Right lobe of liver (tissue), 6 donors: ENCODE measurements at places on chromosomes 6 and 20.

DNA sequence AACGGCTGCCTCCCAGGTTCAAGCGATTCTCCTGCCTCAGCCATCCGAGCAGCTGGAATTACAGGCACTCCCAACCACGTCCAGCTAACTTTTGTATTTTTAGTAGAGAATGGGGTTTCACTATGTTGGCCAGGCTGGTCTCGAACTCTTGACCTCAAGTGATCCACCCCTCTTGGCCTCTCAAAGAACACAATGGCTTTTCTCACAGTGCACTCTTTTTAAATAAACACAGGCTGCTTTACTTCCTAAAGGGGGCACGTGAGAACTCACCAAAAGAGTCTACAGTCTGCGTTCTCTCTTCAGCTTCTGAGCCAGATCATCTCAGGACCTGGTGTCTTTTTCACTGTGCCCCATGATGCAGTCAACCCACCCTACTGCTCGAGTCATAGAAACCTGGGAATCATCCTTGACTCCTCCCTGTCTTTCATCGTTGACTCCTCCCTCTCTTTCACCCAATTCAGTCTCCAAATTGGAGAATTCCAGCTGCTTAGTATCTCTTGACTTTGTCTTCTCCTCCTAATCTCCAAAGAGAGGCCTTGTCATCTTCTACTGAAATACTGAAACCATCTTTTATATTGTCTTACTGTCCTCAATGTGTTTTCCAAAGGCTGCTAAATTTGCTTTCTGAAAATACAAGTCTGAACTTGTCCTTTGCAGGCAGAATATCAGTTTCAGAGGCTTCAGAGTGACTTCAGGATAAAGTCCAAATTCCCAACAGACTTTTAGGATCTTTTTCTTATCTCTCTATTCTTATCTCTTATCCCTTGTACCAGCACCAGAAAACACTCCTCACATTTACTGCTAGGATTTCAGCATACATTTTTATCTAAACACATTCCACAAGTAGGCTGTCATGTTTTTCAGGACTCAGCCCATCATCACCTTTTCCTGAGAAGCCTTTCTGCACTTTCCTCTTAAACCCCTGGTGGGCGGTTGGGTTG, 323.4 kb downstream of the SYNE1 start:
- no peak for DNase-seq

DNA sequence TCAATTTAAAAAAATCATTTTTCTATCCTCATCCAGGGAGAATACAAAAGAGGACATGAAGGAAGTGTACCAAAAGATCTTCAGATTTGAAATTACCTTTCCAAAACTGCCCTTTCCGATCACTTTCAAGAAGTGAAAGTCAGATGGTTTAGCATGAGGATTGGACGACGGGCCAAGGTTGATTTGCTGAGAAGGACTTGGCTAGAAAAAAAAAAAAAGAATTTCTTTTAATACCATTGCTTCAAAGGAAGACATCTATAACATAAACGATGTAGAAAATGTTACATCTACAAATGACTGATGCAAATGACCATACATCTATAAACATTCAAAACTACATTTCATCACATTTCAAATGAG, 120.9 kb upstream of the SLC2A12 start:
- no peak for DNase-seq

DNA sequence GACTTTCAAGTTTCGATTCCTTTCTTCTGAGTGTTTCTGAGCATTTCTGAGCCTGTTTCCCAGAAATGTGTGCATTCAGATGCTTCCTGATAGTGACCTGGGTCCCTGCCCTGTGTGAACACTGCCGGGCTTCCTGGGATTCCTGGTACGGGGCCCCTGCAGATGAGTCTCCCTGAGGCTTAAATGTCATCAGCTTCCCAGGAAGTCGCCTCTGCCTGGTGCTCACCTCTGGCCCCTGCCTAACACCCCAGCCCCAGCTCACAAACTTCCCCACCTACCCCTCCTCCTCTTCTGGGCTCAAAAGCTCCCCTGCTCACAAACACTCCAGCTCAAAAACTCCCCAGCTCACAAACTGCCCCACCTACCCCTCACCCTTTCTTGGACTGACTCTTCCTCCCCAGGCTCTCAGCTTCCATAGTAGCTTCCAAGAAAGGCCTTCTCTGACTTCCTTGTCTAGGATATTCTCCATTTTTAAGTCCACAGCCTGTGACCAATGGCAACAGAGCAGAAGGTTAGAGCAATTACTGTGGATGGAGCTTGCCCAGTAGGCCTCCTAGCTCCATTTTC, 42.0 kb downstream of the TGM2 start:
- no peak for DNase-seq

DNA sequence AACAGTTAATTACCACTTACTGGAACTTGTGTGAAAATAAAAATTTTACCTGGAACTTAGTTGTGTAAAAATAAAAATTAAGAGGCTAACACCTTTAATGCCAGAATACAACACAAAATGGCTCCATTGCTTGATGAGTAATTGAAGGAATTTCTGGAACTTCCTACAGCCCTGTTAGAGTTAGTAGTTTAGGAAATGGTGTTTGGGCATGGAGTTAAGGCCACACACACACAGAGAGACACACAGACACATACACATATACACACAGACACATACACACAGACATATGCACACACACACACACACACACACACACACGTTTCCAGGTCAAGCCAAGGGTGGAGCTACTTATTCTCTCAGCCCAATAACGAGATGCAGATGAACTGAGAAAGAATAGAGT, 20.6 kb upstream of the CST3 start:
- DNase-seq, result no peak

DNA sequence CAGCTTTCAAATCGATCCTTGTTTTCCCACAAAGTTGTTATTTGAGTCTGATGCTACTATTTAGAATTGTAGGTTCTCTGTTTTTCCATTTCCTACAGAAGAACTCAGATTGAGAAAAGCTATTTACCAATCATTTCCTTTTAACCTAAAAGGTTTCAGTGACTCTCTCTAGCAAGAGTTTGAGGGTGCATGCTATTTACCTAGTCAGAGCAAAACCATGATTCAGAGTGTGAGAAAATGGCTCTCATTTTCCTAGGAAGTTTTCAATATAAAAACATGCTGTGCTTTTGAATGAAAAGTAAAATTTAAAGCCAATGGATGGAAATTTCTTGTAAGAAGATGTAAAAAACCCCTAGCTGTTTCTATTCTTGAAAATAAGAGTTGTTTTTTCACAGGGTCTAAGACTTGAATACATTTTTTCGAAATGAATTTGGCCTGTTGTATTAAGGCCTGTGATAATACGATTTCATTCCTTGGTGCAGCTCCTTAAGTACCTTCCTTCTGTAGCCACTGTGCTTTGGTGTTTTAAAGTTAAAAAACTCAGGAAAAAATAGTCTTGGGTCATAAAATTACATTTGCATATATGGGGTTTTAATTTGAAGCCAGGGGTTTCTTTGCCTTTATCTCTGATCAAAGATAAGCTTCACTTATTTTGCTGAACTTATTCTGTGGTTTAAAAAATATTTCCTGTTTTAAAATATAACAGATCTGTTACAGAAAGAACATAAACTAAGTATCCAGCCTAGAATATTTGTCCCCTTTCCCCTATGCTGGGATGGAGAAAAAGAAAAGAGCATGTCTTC, 18.0 kb upstream of the RSPH3 start:
- DNase-seq, result no peak

GRCh38 chr6:53031281-53031680, 33.9 kb upstream of the FBXO9 start:
- no peak for DNase-seq

GRCh38 chr6:66814156-66814555, 1107.1 kb upstream of the EYS start:
- no peak for DNase-seq

DNA sequence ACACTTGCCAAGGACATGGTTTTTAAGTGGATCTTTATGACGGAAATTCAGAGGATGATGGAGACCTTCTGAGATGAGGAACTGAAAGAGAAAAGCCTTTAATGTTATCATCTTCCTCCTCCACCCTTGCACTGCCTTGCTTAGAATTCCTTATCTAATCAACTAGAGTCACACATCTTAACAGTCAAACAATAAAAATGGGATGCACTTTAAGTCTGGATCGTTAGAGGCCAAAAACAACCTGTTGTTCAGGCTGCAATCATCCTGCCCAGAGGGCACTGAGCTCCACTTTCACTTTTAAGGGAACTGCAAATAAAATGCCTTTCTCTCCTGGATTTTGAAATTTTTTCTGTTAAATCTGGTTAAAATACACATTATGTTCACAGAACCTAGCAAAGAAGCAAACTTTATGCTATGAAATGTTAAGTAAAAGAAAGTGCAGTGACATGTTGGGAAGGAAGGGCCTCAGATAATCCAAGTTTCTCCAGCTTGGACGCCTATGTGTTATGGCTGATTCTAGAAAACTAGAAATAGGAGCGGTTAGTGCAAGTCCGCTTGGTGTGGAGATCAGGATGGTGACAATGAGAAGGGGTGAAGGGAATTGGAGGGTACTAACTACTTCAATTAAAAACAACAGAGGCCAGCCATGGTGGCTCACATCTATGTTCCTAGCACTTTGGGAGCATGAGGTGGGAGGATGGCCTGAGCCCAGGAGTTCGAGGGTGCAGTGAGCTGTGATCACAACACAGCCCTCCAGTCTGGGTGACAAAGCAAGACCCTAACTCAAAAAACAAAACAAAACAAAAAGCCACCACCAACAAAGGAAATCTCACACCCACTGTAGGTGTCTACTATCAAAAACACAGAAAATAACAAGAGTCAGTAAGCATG, 66.4 kb upstream of the KIF13A start:
- no peak for DNase-seq

GRCh38 chr6:138971601-138972000, 16.5 kb downstream of the REPS1 start:
- no peak for DNase-seq

DNA sequence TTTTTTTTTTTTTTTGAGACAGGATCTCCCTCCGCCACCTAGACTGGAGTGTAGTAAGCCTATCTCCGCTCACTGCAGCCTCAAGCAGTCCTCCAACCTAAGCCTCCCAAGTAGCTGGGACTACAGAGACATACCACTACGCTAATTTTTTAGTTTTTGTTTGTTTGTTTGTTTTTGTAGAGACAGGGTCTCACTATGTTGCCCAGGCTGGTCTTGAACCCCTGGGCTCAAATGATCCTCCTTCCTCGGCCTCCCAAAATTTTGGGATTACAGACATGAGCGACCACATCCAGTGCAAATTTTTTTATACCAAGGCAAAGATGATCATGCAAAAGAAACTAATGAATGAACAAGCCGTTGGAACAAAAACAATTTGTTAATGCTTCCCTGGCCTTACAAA, 5.3 kb downstream of the FUCA2 start:
- DNase-seq, result no peak

DNA sequence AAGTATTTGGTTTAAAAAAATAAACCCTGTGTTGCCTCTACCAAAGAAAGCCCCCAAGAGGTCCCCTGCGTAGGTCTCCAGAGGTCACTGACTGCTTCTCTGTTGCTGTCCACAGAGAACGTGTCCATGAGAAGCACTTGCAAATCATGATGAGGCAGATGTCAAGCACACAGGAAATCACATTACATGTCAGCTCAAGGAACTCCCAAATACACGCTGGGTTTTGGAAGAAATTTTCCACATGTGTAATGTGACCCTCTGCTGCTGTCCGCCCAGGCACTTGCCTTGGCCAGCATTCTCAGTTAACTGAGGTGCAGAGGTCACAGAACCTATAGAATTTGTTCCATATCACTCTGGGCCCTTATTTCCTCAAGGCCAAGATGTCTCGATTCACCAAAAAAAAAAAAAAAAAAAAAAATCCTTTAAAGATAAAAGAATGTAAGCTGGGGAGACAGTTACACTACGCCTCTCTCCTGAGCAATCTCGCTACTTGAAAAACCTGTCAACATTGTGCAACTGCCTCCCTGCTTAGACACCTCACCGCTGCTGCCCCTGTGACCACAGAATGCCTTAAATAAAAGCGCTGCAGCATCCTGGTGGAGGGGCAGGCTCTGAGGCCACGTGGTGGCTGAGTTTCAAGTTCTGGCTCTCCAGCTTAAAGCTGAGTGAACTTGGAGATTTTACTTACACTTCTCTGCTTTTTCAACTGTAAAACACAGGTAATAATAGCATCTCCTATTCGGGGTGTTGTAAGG, 42.3 kb downstream of the SLC22A23 start:
- DNase-seq, result no peak

DNA sequence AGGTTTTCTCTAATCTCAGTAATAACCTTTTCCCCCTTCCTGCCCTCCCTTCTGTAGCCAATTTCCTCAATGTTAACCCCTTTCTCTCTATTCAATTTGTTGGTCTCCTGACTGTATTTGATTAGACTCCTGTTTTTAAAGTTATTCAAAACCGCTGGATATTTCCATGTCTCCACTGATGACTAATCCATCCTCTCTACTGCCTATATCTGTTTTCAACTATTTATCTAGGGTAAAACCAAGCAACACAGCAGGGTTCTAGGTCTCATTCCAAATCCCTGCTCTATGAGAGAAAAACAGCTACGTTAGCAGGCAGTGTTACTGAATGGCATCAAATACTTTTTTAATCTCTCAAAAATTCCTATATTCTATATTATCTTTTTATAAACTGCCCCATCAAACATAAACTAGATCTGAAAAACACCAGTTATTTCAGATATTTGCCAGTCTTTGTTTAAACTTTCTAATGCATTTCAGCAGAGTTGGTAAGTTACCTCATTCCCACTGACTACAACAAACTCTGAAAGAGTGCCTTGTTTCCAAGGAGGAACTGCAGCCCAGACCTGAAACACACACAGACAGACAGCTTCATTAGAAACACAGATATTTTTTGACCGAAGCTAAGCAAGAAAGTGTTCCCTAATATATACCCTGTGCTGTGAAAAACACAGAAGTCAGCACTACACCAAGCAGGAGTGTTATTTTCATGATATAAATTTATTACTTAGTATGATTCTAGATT, 8.2 kb downstream of the RTN4IP1 start:
- DNase-seq, result no peak

- DNase-seq, result peak; percentile 75
Observed at GRCh38 chr6:139597771-139598755, 223.6 kb upstream of the CITED2 start.

GRCh38 chr6:5989141-5989723, 17.5 kb downstream of the NRN1 start:
- DNase-seq, result no peak

DNA sequence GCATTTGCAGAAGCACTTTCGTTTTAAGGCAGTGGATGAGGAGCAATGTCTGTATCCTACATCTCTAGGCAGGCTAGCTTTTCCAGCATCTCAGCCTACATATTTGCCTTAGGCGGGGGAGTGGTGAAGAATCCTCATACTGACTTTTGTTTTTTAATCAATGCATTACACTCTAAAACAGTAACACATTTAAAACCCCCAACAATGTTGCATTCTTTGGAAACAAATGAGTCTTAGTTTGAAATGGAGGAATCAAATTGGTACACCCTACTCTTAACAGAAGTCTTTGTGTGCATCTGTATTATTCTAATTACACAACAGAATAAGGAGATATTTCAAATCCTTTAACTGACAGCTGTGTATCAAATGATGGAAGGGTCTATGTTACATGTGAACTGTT, 9.0 kb downstream of the NKAIN2 start:
- DNase-seq, result no peak

GRCh38 chr20:37526238-37526838, 1.3 kb downstream of the BLCAP start:
- peak; percentile 48 for DNase-seq
